ENCODE measurements at places on chromosomes 16 and 17.
A peak's percentile ranks its signal among the peaks of the same experiment; 100 is the strongest.

DNA sequence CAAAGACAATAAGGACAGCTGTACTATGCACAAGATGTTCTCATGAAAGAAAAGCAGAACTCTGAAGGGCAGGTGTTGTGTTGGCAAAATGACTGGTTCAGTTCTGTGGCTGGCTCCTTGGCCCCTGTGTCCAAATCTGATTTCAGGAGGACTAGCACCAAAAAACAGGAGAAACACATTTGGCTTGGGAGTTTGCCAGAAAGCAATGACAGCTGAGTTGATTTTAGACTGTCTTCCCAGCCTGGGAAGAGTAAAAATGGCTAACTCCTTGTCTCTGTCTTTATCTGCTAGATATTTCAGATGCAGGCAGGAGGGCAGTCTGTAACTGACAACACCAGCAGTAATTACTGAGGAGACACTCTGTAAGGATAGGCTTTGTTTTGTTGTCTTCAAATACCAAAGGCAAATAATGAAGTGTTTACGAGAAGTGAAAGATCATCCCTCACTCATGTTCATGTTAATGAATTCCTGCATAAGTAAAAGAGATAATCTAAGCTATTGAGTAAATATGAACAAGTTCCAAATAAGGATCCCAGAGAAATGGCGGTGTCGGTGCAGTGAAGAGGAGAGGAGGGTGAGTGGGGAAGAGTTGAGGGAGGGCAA, 989.0 kb downstream of the CDH11 start:
- DNase-seq: no peak

DNA sequence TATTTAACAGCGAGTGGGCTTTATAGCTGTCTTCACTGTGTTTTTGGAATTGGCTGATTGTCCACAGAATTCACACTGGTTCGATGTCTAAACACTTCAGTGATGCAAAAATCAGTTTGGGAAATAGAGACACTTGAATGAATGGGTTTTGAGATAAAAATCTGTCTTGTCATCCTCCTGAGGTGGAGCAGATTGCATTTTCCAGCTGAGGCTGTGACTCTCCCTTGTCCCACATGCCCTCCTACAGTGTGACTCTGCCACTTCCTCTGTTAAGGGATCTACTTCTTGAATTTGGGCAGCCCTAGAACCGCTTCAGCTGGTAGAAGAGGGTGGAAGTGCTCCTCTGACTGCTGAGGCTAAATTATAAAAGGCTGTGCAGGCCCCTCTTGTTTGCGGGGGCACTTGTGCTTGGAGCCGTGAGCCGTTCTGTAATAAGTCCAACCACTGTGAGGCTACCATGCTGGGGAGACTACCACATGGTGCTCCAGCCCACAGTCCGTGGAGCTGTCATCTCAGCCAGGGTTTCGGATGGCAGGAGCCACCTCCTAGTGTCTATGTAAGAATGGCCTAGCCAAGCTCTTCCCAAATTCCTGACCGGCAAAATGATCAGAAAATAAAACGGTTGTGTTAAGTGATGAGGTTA, 175.9 kb downstream of the SPECC1 start:
- DNase-seq: no peak

DNA sequence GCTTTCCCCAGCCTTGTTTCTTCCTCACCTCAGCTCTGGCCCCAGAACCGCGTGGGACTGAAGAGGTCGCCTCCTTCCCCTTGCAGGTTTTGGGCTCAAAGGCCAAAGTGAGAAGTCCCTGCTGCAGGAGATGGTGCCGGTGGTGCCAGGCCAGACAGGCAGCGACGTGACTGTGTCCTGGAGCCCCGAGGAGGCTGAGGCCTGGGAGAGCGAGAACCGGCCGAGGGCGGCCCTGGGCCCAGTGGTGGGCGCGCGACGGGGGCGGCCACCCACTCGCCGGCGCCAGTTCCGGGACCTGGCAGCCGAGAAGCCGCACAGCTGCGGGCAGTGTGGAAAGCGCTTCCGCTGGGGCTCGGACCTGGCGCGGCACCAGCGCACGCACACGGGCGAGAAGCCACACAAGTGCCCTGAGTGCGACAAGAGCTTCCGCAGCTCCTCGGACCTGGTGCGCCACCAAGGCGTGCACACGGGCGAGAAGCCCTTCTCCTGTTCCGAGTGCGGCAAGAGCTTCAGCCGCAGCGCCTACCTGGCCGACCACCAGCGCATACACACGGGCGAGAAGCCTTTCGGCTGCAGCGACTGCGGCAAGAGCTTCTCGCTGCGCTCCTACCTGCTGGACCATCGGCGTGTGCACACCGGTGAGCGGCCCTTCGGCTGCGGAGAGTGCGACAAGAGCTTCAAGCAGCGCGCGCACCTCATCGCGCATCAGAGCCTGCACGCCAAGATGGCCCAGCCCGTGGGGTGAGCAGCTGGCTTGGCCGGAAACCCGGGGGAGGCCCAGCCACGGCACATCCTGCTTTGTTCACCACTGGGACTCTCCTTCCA, 6.0 kb downstream of the ZNF213 start:
- DNase-seq: no peak

- no peak for DNase-seq
Observed at GRCh38 chr17:27413315-27413714, 42.9 kb upstream of the KSR1 start.

GRCh38 chr17:74992223-74992622, 4.8 kb downstream of the CDR2L start:
- no peak for DNase-seq

DNA sequence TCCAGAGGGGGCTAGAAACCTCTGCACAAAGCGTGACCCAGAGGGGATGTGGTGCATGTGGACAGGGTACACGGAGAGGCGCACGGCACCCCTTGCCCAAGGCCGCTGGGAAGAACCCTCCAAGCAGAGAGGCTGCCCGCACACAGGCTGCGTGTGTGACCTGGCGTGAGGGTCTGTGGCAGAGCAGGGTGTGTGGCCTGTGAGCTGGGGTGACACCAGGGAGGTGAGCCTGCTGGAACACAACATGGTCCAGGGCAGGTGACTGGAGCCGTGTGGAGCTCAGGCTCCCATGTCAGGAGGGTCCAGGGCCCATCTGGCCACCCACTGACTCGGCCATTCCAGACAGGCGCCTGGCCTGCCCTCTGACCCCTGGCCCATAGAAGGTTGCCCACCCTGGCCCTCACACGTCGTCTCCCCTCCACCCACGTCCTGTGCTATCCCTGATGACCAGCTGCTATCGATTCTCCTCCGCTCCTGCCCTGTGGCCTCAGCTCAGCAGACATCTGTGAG, 14.8 kb upstream of the TMEM204 start:
- DNase-seq: no peak

- no peak for DNase-seq
Observed at GRCh38 chr16:1982013-1982433, 754 bp upstream of the NOXO1 start.

GRCh38 chr17:14459955-14460354, 159.1 kb downstream of the HS3ST3B1 start:
- DNase-seq: no peak

GRCh38 chr16:87160701-87161337, 156.4 kb downstream of the C16orf95 start:
- no peak for DNase-seq

DNA sequence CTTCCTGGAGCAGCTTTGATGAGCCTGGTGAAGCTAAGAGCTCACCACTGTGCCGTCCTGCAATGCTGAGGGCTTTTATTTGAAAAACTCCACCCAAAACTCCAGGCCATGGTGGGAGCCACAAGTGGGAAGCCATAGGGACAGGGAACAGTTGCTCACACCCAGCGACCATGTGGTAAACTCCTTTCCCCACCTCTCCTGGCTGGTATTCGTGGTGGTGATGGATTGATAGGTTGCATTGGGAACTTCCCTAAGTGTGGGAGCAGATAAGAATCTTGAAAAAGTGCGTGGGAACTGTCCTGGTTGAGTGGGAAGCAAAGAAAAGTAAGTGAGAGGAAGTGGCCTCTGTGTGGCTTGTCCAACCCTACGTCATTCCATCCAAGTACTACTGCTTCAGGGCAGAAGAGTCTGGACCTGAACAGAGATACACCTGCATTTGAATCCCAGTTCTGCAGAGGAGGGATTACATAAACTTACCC, at the start of gene CCL1:
Gene CCL1, minus strand, starts transcription at position 51 of the 479 bp plus-strand sequence. CDS start 72 bp downstream, outside the sequence.
- DNase-seq: no peak

GRCh38 chr17:68231541-68231940, 16.3 kb upstream of the AMZ2 start:
- no peak for DNase-seq

DNA sequence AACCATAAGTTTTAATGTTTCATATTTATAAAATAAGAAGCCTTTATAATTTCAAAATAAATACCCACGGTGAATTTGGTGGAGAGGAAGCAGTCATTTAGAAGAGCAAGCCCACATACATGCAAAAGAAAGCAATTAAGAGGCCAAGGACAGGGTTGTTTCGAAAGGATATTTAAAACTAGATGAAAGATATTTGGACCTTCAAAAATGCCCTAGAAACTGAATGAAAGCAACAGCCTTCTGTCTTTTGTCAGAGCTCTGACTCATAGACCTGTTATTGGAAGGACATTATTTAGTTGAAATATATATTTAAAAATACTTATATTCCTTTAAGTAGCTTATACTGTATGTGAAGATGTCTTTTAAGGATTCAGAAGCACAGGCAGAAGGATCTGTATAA, 8.6 kb upstream of the METTL9 start:
- DNase-seq: peak; percentile 18

Data from HCEC 1CT (cell line).